ENCODE measurements at places on chromosomes 4 and X.

DNA sequence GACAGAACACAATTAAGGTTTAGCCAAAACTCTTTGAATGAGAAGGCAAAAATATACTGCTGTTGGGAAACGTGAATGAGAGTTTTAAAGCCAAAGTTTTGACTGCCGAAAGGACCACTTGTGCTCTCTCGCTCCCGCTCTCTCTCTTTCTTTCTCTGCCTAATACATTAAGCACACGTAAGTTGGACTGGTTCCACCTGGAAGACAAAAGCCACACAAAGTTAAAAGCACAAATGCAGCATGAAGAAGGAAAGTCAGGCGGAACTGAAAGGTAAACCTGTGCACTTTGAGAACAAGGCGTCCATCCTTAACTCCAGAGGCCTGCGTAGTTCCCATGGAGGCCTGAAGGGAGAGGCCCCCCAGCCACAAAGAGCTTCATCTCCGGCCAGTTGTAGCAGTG is 1.9 kb downstream of the DCAF12L2 start:
- DNase-seq = no peak

- DNase-seq = no peak
Observed at GRCh38 chrX:10611441-10612090, 8.8 kb downstream of the MID1 start.

- DNase-seq = peak; percentile 1
Observed at GRCh38 chr4:46274717-46275116, 115.2 kb downstream of the GABRA2 start.

- peak; percentile 32 for DNase-seq
Observed at GRCh38 chr4:83454686-83455085, 937 bp downstream of the HELQ start.

DNA sequence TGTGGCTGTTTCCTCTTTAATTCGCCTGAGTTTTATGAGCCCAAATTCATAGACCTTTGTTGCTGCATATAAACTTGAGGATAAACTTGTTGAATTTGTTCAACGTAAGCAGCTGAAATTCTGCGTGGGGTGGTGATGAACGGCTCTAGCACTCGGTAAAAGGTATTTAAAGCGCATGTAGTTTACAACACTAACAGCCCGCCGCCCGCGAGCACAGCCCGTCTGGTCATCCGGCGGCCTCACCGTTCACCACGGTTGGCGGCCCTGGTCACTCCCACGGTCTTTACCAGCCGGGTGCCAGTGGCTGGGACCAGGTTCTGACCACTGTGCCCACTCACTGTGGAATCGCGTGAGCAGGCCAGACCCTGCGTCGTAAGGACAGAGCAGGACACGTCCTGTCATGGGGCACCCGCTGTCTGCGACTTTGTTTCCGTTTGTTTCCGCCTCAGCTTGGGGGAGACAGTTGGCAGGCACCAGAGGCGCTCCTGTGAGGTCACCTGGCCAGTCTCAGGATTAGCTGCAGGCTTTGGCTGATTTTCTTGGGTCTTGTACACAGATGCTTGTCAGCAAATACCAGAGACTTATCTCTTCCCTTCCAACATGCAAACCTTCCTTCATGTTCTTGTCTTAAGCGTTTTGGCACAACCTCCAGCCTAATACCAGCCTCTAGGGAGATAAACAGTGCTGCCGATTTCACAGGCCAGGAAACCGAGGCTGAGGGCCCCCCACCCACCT is 36.8 kb upstream of the SPON2 start:
- no peak for DNase-seq

GRCh38 chr4:54745031-54745770 is 87.4 kb downstream of the KIT start:
- peak; percentile 12 for DNase-seq

GRCh38 chr4:127540497-127541025 is 92.2 kb upstream of the INTU start:
- DNase-seq = no peak

DNA sequence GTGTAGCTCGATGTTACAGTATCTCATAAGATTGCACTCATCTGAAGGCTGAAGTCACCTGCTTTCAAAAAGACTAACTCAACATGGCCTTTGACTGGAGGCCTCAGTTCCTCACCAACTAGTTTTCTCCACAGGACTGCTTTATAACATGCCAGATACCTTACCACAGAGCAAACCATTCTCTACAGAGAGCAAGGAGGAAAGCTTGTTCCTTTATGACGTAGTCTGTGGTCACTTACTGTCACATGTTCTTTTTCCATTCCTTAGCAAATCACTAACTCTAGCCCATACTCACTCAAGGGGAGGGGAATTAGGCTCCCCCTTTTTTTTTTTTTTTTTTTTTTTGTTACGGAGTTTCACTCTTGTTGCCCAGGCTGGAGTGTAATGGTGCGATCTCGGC is 3.2 kb downstream of the THAP9 start:
- DNase-seq = no peak

DNA sequence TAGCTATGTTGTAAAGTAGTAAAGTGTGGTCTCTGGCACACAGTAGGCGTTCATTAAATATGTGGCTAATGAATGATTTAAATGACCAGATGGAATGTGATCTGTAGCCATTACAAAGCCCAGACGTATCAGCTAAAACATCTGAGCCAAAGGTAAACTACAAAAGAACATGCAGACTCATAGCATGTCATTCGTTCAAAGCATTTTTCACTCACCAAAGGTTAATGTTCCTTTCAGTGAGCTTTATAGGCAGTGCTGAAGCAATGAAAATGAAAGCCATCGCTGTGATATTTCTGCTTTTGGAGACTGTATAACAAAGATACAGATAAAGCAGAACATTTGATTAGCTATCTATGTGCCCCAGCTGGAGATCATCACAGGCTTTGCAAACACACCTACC is 50.5 kb downstream of the F9 start:
- DNase-seq = no peak

DNA sequence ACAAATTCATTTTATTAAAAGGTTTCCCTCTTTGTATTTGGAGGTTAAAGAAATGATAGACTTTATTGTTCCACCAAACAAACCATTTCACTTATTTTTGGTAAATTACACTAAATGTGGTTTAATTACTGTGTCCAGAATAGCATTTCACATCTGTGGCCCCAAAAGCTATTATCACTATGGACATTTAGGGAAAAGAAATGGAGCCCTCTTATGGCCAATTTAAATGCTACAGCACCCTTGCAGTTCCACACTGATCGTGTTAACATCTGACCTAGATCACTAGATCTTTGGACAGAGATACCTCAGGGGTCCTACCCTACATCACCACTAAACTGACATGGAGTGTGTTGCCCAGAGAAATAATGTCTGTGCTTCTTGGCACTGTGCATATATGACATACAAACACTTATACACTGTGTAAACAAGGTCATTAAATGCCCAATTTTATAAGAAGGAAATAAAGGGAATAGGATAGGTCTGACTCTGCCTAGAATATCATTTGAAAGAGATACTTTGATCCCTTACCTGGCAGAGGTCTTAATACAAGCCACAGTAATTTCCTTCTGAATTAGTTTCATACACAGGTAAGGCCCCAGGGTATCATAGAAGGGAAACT is 163.9 kb downstream of the KDR start:
- peak; percentile 55 for DNase-seq

Measured in astrocyte of the spinal cord (primary cell).